ENCODE measurements at places on chromosomes 2 and 18.

GRCh38 chr18:34397286-34397896 lies 172.7 kb upstream of the NOL4 start:
- no peak for DNase-seq

- no peak for DNase-seq
These were observed 206.1 kb downstream of the KLHL29 start for GRCh38 chr2:23591111-23591510.

DNA sequence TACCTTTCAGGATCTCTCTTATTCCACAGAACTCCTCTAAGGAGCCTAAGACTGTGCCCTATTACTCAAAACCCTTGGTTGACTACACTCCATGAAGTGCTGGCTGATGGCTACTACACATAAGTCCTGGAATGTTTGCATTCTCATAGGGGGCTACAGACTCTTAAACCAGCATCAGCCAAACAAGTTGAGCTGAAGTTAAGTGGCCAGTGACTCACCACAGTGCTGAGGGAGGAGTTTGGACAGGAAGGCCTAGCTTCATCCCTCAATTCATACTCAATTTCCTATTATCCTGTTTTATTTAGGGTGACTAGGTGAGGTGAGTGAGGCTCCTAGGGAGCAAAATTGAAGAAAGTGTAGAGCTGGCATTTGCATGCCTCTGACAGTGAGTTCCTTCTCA lies 246.7 kb downstream of the SMAD2 start:
- DNase-seq, result no peak

DNA sequence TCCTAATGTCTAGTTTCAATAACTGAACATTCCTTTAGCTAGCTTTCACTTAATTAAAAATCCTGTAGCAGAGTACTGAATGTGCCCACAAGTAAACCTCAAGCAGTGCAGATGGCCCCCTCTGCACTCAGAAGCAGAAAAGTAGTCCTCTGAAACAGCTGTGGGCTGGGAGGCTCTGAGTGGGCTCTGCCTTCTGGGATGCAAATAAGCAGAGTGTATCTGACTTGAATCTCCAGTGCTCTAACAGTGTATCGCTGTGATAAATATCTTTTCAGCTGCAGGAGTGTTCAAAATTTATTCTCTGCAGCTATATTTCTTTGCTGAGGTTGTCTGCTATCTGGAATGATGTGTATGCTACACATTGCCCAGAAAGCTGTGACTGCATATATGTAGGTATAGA lies 44.8 kb upstream of the SYT4 start:
- DNase-seq, result no peak

GRCh38 chr2:136013955-136014354 lies 28.5 kb upstream of the DARS1 start:
- no peak for DNase-seq

GRCh38 chr2:49222975-49223528 lies 68.7 kb upstream of the FSHR start:
- no peak for DNase-seq

- no peak for DNase-seq
These were observed 71.1 kb upstream of the DSC1 start for GRCh38 chr18:31233621-31234275.

- peak; percentile 73 for DNase-seq
These were observed 36.4 kb downstream of the WDSUB1 start for GRCh38 chr2:159249990-159250715.

GRCh38 chr2:54644236-54644635 lies 79.2 kb upstream of the EML6 start:
- DNase-seq, result no peak

- DNase-seq, result no peak
These were observed 164.8 kb downstream of the WDR7 start for GRCh38 chr18:56815926-56816325.

- DNase-seq, result no peak
These were observed 17.3 kb upstream of the RHOB start for GRCh38 chr2:20429528-20429927.

GRCh38 chr2:205751569-205752031 lies 69.3 kb downstream of the NRP2 start:
- DNase-seq, result no peak

DNA sequence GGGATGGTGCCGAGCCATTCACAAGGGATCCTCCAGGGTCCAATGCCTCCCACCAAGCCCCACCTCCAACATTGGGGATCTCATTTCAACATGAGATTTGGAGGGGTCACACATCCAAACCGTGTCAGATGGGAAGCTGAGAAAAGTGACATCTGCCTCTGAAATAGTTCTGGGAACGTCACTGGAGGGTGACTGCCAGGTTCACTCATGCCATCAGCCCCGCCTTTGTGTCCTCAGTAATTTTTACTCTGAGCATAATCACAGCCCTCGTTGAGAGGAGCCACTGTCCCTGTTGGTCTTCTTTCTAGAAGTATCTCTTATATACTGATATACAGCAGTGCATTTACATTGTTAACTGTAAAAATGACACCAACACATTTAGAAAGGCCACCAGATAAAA lies 67.4 kb downstream of the KLHL29 start:
- no peak for DNase-seq

- DNase-seq, result no peak
These were observed 1080.9 kb upstream of the ZEB2 start for GRCh38 chr2:145600811-145601210.
